ENCODE measurements at places on chromosomes 13 and 19.

DNA sequence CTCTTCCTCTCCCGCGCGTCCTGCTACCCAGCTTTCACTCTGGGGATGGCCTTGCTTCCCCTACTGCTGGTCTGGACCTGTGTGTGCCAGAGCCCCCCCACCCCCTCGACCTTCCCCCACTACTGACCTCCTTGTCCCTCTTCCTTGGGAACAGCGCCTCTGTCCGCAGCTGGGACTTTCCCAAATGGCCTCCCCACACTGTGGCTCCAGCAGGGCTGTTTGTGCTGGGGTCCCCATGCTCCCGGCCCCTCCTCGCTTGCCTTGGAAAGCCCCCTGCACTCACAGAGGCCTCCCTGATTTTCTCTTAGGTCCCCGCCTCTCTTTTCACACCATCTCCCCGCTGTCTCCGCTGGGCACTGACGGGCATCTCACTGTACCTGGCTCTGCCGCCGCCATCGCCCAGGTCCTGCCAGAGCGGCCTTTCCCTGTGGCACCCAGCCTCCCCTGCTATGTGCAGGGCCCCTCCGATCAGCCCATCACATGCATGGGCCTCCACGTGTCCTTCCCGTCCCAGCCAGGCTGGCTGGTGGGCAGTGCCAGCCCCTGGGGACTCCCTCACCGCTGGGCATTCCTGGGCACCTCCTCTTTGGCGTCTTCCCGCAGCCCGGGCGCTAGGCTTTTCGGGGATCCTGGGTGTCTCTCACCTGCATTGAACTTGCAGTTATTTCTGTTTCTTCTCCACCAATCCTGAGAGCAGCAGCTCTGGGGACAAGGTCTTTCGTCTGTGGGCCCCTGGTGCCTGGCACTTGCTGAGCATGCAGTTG lies 118.7 kb downstream of the ATP11A start:
- no peak for DNase-seq

DNA sequence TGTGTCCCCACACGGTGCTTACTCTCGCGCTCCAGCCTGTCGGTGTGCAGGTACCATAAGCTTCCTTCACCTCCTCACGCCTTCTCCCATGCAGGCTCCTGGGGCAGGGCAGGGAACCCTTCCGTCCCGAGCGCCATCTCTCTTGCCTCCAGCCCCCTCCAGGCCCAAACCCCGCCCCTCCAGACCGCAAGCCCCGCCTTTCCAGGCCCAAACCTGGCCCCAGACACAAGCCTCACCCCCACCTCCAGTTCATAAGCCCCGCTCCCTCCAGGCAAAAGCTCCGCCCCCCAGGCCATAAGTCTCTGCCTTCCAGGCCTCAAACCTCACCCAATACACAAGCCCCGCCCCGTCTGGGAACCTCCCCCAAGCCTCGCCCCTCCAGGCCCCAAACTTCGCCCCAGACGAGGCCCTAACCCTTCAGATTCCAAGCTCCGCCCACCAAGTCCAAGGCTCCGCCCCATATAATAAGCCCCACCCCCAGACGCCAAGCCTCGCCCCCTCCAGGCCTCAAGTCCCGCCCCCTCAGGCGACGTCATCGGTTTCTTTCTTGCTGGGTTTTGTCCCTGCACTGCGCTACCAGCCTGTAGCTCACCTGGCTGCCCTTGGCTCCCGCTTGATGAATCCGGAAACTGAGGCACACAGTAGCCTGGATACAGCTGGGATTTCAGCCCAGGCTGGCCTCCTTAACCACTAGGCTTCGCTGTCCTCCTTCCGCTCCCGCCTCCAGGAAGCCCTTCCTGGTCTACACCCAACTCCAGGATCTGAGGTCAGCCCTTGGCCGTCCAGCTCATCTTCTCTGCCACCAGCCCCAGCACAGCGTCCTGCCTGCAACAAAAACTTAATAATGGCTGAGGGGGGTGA lies 16.1 kb downstream of the MKNK2 start:
- peak; percentile 49 for DNase-seq

DNA sequence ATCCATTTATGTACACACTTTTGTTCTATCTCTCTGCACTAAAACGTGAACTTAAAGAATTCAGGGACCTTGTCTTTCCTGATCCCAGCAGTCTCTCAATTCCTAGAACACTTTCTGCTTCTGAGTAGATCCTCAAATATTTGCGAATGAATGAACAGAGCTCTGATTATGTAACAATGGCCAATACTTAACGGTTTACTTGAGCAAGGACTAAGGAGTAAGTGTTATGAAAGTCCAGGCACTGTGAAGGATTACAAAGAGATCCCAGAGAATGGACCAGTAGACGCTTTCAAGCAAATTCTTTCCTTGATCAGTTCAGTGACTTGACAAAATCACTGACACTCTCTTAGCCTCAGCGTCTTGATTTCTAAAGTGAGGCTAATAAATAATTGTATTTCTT lies 514.5 kb upstream of the KLHL1 start:
- no peak for DNase-seq

- no peak for DNase-seq
These were observed 22.5 kb downstream of the LTBP4 start for GRCh38 chr19:40623403-40624251.

- DNase-seq: no peak
These were observed 172.7 kb downstream of the ENOX1 start for GRCh38 chr13:43614063-43614462.
